ENCODE measurements at places on chromosomes 6 and 20.

GRCh38 chr6:126926926-126927325 lies 191.5 kb upstream of the RSPO3 start:
- no peak for DNase-seq

- no peak for DNase-seq
Measured at GRCh38 chr20:19271879-19272651, 59.6 kb downstream of the SLC24A3 start.

DNA sequence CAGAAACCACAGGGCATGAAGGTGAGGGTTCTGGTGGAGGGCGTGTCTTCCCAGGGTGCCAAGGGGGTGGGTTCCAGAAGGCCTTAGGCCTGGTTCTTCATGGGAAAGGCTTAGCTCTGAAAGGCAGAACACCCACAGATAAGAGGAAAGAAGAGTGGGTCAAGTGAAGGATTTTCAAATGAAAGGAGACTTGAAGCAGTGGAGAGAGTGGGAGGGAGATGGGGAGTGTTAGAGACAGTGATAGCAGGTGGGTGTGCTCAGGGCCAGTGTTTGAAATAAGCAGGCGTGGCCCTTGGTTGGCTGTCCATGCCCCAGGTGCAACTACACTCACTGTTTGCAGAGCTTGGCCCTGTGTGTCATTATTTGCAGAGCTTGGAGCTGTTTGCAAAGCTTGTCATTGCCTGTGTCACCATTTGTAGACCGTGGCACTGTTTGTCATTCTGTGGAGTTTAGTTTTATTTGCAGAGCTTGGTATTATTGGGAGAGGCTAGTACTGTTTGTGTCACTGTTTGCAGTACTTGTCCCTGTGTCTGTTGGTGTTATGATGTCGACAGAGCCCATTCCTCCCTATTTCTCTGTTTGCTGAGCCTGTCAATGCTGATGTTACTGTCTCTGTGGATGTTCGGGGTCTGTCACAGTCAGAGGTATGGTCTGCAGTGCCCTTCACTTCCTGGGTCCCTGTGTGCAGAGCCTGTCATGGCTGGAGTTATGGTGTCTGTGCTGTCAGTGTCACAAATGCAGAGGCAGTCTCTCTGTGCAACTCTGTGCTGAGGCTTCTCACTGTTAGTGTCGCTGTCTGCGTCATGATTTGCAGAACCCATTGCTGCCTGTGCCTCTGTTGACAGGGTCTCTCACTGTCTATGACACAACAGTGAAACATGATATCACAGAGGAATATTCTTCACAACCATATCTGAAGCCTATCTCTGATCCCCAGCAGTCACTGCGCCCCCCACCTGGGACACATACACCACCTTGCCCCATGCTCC lies 127.7 kb upstream of the LRFN2 start:
- no peak for DNase-seq

- DNase-seq, result no peak
Measured at GRCh38 chr6:2183246-2183645, 62.2 kb downstream of the GMDS start.

DNA sequence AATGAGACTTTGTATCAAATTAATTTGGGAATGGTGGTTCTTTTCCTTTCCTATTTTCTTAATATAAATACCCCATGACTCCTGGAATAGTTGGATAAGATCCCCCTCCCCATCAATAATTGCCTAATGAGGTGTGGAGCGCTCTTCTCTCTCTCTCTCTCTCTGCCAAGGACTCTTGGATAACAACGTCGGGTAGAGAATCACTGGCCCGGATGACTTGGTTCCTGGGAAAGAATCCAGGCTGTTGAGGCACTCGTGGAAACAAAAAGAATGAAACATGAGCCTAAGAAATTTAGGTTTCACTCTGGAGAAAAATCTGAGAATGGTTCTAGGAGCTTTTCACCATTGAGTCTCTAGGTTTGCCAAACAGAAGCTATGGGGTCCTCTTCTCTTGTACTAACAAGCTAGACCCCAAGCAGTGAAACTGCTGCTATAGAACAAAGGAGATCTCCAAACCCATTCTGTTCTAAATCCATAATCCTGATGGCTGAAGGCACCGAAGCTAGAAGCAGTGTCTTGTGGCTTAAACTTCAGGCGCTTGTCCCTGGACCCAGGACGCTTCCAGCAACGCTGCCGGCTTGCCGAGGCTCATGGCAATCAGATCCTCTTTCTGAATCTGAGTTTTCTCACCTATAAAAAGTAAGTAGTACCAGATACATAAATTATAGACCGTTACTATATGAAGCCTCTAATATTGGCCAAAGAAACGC lies 241.6 kb upstream of the BTBD3 start:
- DNase-seq, result no peak

GRCh38 chr20:23296841-23297701 lies 53.5 kb upstream of the NXT1 start:
- no peak for DNase-seq
